Right lung (tissue), 10 donors: ENCODE measurements at places on chromosomes 1 and 21. TPM values are rescaled to one million over a fixed set of nuclear protein-coding genes. Genes with fewer than 3 reads are reported as not detected.

DNA sequence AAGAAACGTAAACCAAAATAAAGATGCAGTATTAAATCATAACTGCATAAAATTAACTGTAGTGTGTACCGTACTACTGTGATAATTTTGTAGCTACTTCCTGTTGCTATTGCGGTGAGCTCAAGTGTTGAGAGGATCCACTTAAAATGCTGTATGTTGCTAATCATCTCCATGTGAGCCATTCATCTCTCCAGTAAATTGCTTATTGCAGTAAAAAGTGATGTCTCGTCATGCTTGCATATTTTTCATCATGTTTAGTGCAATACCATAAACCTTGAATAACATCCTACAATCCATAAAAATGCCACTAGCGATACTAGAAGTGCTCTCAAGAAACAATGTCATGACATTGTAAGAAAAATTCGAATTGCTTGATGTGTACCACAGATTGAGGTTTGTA lies 66.3 kb downstream of the RAVER2 start:
- no peak for DNase-seq

The CRNN gene
- not detected for polyA plus RNA-seq

The CDA gene
- 0.97 TPM for polyA plus RNA-seq

The WDR64 gene
- polyA plus RNA-seq: 0.12 TPM

DNA sequence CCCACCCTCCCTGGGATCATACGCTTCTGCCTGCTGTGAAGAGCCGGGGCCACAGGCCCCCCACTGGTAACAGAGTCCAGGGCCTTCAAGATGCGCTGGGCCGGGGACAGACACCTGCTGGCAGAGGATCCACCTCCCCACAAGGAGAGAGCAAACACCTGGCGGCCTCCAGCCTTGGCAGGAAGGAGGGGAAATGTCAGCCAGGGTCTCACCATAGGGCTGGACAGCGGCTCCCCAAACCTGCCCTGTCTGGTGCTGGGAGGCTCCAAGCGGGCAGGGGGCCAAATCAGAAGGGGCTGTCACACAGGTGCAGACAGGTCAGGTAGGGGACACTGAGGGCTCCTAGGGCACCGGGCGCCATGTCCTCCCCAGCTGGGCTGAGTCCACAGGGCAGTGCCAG lies 58.9 kb downstream of the KCNAB2 start:
- no peak for DNase-seq
